Fibroblast of skin of abdomen (primary cell): ENCODE measurements at places on chromosomes 4 and X.

GRCh38 chr4:129929052-129929451, 833.1 kb downstream of the C4orf33 start:
- no peak for DNase-seq

DNA sequence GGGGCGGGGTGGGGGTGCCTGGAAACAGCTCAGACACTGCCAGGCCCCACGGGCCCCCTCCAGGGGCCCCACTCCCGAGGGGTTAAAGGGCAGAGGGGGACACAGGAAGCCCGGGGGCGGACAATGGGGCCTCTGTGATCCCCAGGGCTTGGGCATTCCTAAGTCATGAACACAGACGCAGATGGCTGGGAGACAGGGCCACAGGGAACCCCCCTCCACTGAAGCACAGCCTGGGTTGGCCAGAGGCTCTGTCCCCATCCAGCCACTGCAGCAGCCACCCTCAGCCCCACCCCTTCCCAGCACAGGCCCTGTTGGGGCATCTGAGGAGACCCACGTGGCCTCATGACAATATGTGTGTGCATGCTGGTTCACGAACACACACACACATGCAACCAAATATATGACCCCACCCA, 3.9 kb downstream of the L1CAM start:
- DNase-seq: no peak

- no peak for DNase-seq
Observed at GRCh38 chr4:182678590-182678989, 238.6 kb downstream of the DCTD start.

DNA sequence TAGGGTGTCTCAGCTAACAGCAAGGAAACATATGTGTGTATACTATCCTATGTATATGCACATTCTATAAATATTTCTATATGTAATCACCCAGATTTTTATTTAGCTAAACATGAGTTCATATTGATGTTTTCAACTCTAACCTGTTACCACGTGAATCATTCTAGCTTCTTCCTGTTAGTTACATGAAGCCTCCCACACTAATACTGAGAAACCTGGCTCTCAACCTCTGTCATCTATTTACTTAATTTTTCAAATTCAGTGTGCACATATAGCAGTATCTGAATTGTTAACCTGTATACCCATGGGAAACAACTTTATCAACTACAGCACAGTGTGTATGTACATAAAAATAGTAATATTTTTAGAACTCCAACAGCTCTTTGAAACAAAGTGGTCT, 57.3 kb downstream of the KLF8 start:
- no peak for DNase-seq

- no peak for DNase-seq
Observed at GRCh38 chr4:14726877-14727361, 275.4 kb upstream of the CPEB2 start.

DNA sequence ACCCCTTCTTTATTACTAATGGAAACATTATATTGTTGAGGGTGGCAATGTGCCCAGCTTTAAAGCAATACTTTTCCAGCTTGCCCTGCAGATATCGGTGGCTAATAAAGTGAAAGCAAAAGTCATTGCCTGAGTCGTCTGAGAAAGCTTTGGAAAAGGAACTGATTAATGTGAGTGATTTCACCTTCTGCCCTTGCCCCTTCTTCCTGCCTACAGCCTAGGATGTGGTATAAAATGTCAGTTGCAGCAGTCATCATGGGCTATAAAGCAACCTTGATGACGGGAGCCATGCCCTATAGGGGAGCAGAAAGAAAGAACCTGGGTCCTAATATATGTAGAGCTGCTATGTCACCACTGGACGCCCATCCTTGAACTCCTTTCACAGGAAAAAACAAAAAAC, 132.4 kb upstream of the USP9X start:
- no peak for DNase-seq

GRCh38 chr4:2280531-2281300, 18.8 kb upstream of the MXD4 start:
- no peak for DNase-seq
